ENCODE measurements at places on chromosomes 3 and 15.
A peak's percentile ranks its signal among the peaks of the same experiment; 100 is the strongest.

DNA sequence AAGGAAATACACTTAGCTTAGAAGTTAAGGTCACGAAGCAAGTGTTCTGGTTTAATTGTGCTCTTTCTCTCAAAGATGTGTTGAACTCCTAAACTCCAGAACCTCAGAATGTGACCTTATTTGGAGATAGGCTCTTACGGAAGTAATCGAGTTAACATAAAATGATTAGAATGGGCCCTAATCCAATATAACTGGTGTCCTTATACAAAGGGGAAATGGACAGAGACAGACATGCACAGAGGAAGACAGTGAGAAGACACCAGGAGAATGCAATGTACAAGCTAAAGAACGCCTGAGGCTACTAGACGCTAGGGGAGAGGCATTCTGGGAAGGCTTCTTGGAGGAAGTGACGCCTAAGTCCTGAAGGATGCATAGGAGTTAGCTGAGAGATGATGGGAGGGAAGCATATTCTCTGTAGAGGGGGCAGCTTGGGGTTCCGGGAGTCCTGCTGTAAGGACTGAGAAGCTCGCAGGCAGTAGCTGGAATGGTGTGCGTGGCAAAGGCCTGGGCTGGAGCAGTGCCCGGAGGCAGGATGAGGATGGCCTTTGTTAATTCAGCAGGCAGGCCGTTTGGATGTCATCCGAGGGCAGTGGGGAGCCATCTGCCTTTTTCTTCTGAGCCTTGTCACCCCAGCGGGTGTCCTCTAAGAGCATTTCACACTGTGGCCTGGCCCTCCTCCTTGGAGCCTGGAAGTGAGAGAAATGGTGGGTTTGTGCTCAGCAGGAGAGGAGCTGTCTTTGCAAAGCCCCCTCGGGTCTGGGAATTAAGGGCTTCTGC is 513.4 kb downstream of the SHQ1 start:
- DNase-seq = no peak

GRCh38 chr3:33433843-33434242 is 6.4 kb downstream of the UBP1 start:
- no peak for DNase-seq

- no peak for DNase-seq
Measured at GRCh38 chr15:38058596-38059075, 124.2 kb downstream of the TMCO5A start.

GRCh38 chr3:193812791-193813500 is 219.9 kb downstream of the OPA1 start:
- DNase-seq = no peak

- no peak for DNase-seq
Measured at GRCh38 chr15:90680371-90680935, 36.7 kb upstream of the BLM start.

DNA sequence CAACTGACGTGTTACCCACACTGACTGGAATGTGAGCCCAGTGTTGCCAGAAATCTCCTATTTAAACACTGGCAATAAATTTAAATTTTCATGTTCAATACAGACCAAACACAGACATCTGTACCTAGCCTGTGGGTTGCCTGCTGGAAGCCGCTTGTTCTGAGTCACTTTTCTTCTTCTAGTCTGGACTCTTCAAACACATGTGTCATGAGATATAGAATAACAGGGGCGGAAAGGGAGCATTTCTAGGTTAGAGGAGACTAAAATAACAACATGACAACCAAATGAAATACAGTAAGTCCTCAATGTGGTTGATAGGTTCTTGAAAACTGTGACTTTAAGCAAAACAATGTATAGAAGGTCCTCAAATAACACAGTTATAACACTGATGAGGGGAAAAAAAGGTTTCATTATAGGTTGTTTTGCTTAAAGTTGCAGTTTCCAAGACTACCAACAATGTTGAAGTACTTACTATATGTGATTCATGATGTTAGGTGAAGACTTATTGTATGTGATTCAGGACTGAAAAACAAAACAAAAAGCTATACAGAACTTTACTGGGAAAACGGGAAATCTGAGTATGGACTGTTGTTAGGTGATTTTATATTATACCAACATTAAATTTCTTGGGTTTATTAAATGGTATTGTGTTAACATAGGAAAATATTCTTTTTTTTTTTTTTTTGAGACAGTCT is 63.1 kb downstream of the PRKAR2A start:
- DNase-seq = no peak

GRCh38 chr3:99843590-99844258 is 26.1 kb downstream of the CMSS1 start:
- no peak for DNase-seq

DNA sequence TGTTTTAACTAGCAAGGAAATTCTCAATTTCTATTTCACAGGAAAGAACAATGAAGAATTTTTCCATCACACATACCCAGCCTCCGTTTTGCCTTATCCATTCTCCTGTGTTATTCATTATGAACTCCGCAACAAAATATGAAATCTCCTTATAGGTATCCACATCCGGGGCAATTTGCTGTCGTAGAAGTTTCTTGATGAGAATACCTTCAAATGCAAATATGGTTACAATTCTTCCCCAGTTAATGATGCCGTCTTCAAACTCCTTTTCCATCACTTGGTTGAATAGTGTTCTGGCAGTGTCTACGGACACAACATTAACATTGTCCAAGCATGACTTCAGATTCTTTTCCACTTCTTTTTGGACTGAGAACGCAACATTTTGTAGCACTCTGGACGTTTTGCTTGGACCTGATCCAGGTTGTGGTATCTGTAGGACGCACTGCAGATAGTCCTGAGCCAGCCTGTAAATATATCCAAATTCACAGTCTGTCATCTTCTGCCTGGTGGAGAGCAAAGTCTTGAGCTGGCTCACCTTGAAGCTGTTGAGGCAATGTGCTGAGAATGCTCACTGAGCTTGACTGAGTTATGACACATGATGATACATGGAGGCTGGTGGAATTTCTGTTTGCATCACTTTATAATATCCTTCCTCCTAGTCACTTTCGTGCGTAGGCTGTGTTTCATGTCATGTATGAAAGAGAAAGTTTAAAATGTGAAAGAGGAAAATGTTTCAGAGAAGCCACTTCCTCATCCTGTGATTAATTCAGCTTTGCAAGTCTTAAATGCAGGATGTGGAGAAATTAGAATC is at the start of gene BCL2A1:
BCL2A1 (minus strand) TSS at position 573 of the 811 bp plus-strand sequence; CDS start at position 496, 77 bp downstream.
- no peak for DNase-seq

DNA sequence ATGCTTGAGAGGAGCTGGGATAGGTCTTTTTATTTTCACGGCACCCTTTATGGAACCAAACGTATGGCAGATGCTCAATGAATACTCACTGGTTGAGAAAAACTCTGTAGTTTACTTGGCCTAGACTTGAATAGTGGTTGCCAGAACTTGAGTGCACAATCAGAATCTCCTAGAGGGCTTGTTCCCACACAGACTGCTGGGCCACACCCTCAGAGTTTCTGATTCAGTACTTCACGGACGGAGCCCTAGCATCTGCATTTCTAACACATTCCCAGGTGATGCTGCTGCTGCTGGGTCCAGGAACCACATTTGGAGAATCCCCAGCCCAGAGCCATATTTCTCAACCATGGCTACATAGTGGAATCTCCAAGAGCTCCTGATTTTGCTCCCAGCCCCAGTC is 24.6 kb downstream of the CA12 start:
- DNase-seq = no peak

DNA sequence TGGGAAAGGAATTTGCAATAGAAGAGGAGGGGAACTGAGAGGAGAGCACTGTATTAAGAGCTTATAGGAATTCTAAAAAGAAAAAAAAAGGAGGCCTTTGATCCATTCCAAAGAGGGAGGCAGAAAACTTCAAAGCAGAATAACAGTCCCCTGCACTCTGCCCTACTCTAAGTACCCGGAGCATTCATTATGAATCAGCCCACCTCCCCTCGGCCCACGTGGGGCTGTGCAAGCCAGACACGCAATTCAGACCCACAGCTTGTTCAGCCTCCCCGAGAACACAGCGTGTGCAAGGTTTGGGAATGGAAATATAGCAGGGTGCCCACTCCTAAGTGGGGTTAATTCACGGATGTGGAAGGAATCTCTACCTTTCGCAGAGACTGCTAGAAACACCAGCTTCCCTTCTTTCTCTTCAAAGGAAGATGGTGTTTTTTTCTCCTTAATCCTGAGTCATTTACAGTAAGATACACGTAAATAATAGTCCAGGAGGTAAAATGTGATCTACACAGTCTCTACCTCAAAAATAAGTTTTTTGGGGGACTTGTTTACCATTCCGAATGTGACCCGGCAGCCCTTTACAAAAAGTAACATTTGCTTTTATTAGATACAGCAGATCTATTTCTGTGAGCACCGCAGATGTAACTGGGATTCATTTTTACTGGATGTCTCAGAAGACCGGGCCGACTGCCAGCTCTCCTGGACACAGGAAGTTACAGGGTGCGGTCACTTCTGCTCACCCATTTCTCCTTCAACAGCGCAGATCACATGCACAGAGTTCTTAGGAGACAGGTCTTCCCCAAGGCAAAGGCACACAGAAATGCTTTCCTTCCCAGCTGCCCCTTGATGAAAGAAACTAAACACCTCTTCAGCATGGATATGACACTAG is 768.5 kb upstream of the CFAP20DC start:
- DNase-seq = peak; percentile 93

GRCh38 chr15:72902245-72902918 is 118.8 kb upstream of the ADPGK start:
- peak; percentile 92 for DNase-seq

GRCh38 chr3:152865668-152866245 is 30.8 kb downstream of the P2RY1 start:
- no peak for DNase-seq

- DNase-seq = no peak
Measured at GRCh38 chr15:80485370-80486164, 81.4 kb downstream of the ARNT2 start.

DNA sequence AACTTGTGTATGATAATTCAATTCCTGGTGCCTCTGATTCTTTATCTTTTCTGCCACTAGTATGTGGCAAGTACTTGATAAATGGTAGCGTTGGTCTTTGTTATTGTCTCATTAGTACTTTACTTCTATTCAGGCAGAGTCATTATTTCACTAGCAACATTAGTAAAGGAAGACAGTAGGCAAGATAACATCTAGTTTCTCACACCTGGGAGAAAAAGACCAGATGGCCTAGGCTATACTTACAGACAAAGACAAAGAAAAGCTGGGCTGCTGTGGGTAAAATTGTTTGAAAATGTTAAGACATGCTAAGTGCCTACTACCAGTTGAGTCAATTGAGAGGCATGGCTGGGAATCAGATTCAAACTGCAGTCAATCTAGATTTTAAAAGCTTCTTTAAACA is 198.7 kb upstream of the CMC1 start:
- no peak for DNase-seq

- no peak for DNase-seq
Measured at GRCh38 chr3:193974191-193974652, 161.7 kb upstream of the HES1 start.

DNA sequence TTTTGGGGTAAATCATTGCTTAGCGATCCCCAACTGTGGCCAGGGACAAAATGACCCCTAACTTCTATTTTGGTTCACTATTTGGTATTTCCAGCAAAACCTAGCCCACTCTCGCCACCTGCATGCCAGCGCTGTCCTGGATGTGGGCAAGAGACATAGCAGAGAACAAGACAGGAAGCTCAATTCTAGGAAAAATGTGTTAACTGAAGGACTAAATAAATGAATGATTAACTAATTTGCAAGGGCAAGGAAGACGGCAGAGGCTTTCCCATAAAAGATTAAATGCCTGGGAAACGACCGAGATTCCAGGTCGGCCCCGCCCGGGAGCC is 408 bp downstream of the NICN1 start:
- no peak for DNase-seq

GRCh38 chr3:126850370-126851085 is 132.4 kb upstream of the PLXNA1 start:
- no peak for DNase-seq

DNA sequence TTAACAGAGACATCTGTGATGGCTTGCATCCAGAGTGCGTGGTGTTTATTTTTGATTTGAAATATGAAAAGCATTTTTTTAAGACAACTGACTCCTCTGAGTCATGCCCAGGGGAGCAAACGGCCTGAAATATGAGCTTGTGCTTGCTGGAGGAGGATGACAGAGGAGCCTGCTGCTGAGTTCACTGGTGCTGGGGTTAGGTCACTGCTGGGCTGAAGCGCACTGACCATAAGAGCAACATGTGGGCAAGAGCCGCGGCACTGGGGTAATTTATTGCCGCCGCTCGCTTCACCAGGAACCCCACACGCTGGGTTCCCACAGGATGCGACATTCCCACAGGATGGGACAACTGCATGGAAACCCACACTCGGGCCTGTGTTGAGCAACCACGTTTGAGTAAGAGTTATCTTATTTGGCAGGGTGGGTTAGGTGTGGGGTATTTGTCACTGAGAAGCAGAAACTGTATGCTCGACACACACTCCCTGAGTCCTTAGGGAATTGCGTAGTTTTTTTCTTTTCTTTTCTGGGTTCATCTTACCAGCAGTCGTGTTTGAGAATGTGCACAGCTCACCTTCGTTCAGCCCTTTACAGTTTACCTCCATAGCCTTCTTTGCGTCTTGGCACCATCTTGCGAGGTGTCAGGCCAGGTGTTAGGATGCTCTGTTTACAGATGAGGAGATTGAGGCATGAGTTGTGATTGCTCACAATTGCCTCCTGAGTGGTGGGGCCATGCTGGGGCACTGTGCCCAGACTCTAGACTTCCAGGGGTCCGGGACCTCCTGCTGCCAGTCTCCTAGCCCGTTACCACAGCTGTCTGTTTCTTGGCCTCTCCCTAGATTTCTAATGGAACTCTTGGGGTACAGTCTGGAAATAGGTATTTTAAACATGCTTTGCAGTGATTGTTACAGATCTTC is 60.4 kb downstream of the SMAD3 start:
- DNase-seq = peak; percentile 95

- DNase-seq = no peak
Measured at GRCh38 chr3:62919784-62920465, 44.7 kb upstream of the CADPS start.

- no peak for DNase-seq
Measured at GRCh38 chr3:160707187-160707794, 30.3 kb downstream of the ARL14 start.

- no peak for DNase-seq
Measured at GRCh38 chr3:150238995-150239619, 169.0 kb upstream of the TSC22D2 start.

DNA sequence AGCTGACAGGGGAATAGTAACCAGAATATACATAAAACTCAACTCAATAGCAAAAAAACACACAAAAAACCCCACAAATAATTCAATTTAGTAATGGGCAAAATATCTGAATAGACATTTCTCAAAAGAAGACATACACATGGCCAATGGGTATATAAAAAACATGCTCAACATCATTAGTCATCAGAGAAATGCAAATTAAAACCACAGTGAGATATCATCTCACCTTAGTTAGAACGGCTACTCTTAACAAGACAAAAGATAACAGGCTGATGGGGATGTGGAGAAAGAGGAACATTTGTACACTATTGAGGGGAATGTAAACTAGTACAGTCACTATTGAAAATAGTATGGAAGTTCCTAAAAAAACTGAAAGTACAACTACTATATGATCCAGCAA is 678.6 kb downstream of the MECOM start:
- no peak for DNase-seq

GRCh38 chr3:122184591-122184929 is 1.1 kb downstream of the CASR start:
- peak; percentile 52 for DNase-seq

GRCh38 chr3:76826861-76827260 is 213.0 kb upstream of the ROBO2 start:
- no peak for DNase-seq

Measured in posterior vena cava (tissue), 2 donors.